ENCODE measurements at places on chromosomes 2 and 18. TPM values are rescaled to one million over a fixed set of nuclear protein-coding genes. Genes with fewer than 3 reads are reported as not detected.

GRCh38 chr2:234457421-234457820 is 39.5 kb downstream of the ARL4C start:
- no peak overlapping the region for H3K4me3 ChIP-seq
- no peak overlapping the region for H3K27ac ChIP-seq
- no peaks in the 10 kb centered on the region for H3K36me3 ChIP-seq
- peaks cover 72% of the 10 kb centered on the region for H3K4me1 ChIP-seq
- no peak for DNase-seq

DNA sequence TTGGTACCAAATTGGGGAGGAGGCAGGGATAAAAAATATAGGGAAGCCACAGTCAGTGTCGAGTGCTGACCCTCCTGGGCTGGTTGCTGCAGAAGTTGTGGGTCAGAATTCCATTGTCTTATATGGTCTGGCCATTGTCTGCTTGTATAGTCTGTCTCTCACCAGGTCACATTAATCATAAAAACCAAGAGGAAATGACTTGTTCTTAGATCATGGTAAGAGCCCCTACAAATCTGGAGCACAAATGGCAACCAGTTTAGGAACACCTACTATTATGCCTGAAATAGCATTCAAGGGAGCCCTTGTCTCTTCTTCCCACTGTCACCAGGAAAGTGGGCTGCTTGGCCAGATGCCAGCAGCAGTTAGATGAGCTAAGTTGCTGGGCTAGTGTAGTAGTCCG is 119.7 kb upstream of the RMP24 start:
- no peaks in the 10 kb centered on the region for H3K27me3 ChIP-seq
- no peaks in the 10 kb centered on the region for H3K4me1 ChIP-seq
- no peaks in the 10 kb centered on the region for H3K36me3 ChIP-seq
- no peak overlapping the region for H3K4me3 ChIP-seq

- H3K4me1 ChIP-seq, result no peaks in the 10 kb centered on the region
- no peak for DNase-seq
- H3K4me3 ChIP-seq, result no peak overlapping the region
These were observed 60.0 kb upstream of the AGAP1 start for GRCh38 chr2:235433860-235434259.

DNA sequence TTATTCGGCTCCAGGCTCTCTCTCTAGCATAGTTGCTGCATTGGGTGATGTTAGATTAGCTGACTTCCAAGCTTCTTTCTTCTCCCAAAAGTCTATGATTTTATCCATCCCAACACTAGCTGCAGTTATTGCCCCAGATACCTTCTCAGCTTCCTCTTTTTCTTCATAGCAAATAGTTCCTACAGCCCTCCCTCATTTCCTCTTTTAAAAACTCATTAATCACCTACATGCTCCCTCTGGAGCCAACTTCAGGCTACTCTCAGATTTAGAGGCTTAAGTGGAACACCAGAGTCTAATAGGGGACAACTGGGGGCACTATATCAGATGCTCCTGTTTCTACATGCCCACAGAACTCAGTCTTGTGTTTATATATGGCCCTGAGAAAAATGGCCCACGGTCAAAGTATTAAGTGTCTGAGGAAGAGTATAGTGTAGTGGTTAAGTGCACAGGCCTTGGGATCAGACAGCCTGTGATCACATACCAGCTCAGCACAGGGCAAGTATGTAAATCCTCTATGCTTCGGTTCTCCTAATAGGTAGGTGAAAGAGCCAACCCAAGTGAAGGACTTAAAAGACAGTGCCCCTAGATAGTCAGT is 241.9 kb upstream of the SLC14A2 start:
- no peak overlapping the region for H3K4me3 ChIP-seq
- H3K27me3 ChIP-seq, result no peaks in the 10 kb centered on the region
- no peak overlapping the region for H3K27ac ChIP-seq
- H3K4me1 ChIP-seq, result no peaks in the 10 kb centered on the region

- H3K4me1 ChIP-seq, result peaks cover 22% of the 10 kb centered on the region
- H3K27me3 ChIP-seq, result no peaks in the 10 kb centered on the region
- no peak overlapping the region for H3K4me3 ChIP-seq
- no peak for DNase-seq
- no peak overlapping the region for H3K27ac ChIP-seq
- no peaks in the 10 kb centered on the region for H3K36me3 ChIP-seq
These were observed 215.1 kb downstream of the LDLRAD4 start for GRCh38 chr18:13433685-13434084.

- no peak for DNase-seq
- H3K27ac ChIP-seq, result no peak overlapping the region
- H3K27me3 ChIP-seq, result no peaks in the 10 kb centered on the region
- H3K4me1 ChIP-seq, result no peaks in the 10 kb centered on the region
- peaks cover 79% of the 10 kb centered on the region for H3K36me3 ChIP-seq
These were observed 77.2 kb upstream of the NFU1 start for GRCh38 chr2:69514406-69514805.

The ANTXR1 gene
- 0.22 TPM for total RNA-seq

All from CD8-positive, alpha-beta memory T cell (primary cell).